ENCODE measurements at places on chromosomes 16 and 17.

- DNase-seq = no peak
Observed at GRCh38 chr17:18951941-18952842, at the start of gene SLC5A10. TSS of gene SLC5A10 (plus strand) at chr17:18952165. CDS start at chr17:18952206, 41 bp downstream.

- no peak for DNase-seq
Observed at GRCh38 chr17:79937391-79938335, 98.0 kb downstream of the TBC1D16 start.

GRCh38 chr16:66695935-66696668, 441 bp downstream of the CMTM4 start:
- DNase-seq = peak; percentile 79

GRCh38 chr17:64443086-64443760, 5.7 kb upstream of the MILR1 start:
- peak; percentile 36 for DNase-seq

GRCh38 chr16:30354423-30355143, 525 bp downstream of the CD2BP2 start:
- DNase-seq = peak; percentile 24

- no peak for DNase-seq
Observed at GRCh38 chr17:73610331-73610911, 33.8 kb downstream of the SDK2 start.

- no peak for DNase-seq
Observed at GRCh38 chr17:76336756-76337412, 16.8 kb downstream of the PRPSAP1 start.

- no peak for DNase-seq
Observed at GRCh38 chr16:27628241-27628942, 78.4 kb downstream of the KATNIP start.

- DNase-seq = no peak
Observed at GRCh38 chr16:1030473-1030901, 42.1 kb upstream of the SSTR5 start.

- no peak for DNase-seq
Observed at GRCh38 chr16:67598527-67598926, 36.2 kb downstream of the CTCF start.

- no peak for DNase-seq
Observed at GRCh38 chr16:58644765-58645487, 15.3 kb upstream of the CNOT1 start.

GRCh38 chr16:11029948-11030347, 85.6 kb downstream of the CLEC16A start:
- no peak for DNase-seq

DNA sequence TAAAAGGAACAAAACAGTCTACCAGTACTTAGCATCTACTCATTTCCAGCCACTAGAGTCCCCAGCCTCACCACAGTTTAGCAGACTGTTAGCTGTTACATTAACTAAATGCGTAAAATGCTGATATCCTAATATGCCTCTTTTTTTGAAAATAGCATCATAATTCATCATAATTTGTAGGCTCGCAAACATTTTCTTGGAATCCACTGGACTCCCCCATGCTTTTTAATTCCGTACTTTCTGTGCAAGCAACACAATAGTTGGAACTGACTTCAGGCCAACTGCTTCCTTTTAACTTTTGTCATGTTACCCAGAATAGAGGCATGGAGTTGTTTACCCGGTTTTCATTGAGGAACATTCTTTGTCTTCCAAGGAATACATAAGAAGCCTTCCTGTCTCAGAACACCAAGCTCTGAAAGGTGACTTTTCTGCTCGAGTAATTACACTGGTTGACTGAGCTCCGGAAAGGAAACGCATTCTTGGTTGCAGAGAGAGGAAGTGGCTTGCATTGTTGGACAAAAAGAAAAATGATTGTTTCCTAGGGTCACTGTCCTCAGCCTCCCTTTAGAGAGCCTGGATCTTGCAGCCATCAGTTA, 30.9 kb upstream of the SEC14L1 start:
- no peak for DNase-seq

DNA sequence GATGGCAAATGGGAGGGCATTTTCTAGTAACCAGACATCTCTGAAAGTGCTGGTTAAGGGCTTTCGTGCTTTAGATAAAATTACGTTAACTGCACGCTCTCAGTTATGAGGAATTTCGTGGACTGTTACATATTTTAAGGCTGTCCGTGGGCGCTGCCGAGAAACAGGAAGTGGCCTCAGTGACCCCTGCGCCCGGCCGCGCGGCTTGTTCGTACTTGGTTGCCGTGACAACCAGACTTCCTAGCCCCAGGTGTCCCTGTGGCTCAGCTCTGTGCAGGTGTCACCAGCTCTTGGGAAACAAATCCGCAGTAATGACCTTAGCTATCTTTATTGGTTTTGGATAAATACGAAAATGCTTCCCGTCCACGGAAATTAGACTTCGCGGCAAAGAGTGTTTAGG, 52.7 kb downstream of the LMF1 start:
- DNase-seq = peak; percentile 66

All from HT-29 (cell line).